ENCODE measurements at places on chromosomes 4 and X.

DNA sequence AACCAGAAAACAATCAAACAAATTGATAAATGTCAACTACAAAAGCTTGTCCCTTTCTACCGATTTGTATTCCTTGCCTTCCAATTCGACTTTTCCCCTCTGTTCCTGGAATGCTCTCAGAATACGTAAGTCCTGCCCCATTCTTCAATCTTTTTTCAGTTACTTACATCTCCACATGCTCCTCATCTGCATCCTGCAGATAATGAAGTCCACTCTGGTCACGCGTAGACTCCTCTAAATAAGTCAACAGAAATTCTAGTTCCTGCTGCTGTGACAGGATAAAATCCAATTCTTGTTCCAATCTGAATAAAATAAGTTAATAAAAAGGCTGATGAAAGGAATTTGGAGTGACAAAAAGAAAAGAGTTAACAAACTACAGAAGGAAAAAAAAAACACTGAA lies 34.4 kb upstream of the RBM41 start:
- no peak for DNase-seq

- peak; percentile 23 for DNase-seq
These were observed 10.0 kb upstream of the SPCS3 start for GRCh38 chr4:176309772-176310171.

DNA sequence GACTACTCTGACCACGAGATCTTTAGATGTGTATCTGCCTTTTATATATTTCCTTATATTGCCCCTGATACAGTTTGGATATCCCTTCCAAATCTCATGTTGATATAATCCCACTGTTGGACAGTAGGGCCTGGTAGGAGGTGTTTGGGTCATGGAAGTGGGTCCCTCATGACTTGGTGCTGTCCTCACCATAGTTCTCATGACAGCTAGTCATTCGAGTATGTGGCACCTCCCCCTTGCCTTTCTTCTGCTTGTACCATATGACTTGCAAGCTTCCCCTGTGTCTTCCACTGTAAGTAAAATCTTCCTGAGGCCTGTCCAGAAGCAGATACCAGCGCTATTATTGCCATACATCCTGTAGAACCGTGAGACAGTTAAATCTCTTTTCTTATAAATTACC lies 145.3 kb downstream of the ZNF518B start:
- DNase-seq: no peak

DNA sequence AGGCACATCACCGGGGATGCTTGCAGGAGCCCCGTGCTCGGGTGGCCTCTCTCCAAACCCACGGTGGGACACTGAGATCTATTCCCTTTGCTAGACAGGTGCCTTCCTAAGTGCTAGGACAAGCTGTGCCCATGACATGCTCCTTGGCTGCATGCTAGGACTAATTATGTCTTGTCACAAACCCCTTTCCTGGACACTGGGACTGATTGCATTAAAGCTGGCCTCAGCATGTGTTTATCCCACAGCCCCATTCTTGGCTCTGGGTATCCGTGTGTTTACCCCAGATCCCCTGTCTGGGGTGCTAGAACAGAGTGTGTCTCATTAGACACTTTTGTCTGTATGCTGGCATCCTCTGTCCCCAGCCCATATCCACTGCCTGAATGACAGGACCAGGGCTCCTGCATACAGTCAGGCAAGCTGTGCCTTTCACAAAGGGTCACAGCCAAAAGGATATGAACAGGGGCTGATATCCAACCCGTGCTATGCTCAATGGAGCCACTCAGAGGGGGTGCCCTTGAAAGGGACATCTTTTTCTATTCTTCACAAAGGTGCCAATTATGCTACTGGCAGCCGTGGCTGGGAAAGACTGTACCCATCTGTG lies 9.2 kb upstream of the IQSEC2 start:
- DNase-seq: no peak

- peak; percentile 67 for DNase-seq
These were observed 909 bp upstream of the SLAIN2 start for GRCh38 chr4:48340276-48340964.

DNA sequence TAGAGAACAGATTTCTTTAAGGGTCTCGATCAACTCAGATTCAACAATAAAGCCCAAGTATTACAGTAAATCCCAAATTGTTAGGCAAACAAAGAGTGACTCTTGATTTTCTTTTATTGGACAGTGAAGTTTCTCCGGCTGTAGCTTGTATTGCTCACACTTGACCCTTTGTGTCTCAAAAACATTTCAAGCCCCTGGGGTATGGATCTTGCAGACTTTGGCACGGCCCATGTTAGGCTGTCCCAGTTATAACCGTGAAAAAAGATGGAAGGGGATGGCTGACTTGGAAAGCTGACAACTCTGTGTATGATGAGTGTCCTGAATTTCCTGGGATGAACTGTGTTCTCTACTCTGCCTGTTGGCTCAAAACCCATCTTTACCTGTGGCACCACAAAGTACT lies 356.1 kb downstream of the SLITRK2 start:
- DNase-seq: no peak

DNA sequence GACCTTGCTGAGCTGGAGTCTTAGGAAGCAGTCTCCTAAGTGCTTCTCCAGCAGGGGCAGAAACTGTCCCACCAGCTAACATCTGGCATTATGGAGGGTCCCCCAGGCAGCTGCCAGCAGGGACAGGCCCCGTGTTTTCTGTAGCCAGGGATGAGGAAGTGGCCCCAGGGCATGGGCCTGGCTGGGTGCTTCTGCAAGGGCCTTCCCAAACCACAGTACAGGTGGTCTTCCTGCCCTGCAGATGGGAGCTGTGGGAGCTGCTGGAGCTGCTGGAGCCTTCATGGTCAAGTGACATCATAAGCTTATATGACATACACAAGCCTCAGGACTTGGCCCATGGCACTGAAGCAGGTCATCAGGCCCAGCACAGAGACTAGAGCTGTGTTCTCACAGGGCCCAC lies 5.0 kb upstream of the MSANTD1 start:
- DNase-seq: no peak

DNA sequence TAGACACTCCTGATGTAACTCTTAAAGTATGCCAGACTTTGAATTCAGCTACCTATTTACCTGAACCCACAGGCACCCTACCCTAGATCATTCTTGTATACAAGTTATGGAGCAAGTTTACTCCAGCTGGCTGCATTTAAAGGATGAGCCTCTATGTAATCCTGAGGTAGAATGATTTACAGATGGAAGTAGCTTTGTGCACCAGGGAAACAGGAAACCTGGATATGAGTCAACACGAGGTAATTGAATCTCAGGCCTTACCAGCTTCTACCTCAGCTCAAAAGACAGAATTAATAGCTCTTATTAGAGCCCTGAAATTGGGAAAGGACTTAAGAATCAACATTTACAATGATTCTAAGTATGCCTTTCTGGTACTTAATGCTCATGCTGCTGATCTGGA lies 119.8 kb downstream of the AGTR2 start:
- DNase-seq: no peak
